Astrocyte (in vitro differentiated cells and primary cell): ENCODE measurements at places on chromosomes 7 and 10. TPM values are rescaled to one million over a fixed set of nuclear protein-coding genes. Genes with fewer than 3 reads are reported as not detected.

DNA sequence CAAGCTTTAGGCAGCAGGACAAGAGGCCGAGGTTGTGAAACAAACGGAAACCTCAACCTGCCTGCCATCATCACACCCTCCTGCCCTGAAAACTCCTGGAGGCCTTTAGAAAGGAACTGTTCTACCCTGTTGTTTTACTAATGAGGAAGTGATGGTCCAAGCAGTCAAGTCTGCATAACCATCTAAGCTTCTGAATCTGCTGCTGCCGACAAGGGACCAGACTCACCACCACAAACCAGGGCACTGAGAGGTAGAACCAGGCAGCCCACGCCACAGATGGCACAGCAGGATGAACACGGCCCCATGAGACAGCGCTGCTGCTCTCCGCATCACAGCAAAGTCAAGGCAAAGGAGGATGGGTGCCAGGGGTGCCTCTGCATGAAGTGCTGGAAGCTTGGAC is 209.4 kb downstream of the CELF2 start:
- no peak for DNase-seq
- H3K4me1 ChIP-seq, result no peaks in the 10 kb centered on the region
- H3K4me3 ChIP-seq, result no peak overlapping the region

Gene GSTO1
- total RNA-seq, result 127 and 131 TPM in 2 replicates

- no peak overlapping the region for H3K4me3 ChIP-seq
- peak; percentile 43 for DNase-seq
- H3K36me3 ChIP-seq, result no peaks in the 10 kb centered on the region
- no peaks in the 10 kb centered on the region for H3K4me1 ChIP-seq
- no peak overlapping the region for H3K27ac ChIP-seq
Observed at GRCh38 chr10:49594594-49594993, 15.5 kb upstream of the SLC18A3 start.

DNA sequence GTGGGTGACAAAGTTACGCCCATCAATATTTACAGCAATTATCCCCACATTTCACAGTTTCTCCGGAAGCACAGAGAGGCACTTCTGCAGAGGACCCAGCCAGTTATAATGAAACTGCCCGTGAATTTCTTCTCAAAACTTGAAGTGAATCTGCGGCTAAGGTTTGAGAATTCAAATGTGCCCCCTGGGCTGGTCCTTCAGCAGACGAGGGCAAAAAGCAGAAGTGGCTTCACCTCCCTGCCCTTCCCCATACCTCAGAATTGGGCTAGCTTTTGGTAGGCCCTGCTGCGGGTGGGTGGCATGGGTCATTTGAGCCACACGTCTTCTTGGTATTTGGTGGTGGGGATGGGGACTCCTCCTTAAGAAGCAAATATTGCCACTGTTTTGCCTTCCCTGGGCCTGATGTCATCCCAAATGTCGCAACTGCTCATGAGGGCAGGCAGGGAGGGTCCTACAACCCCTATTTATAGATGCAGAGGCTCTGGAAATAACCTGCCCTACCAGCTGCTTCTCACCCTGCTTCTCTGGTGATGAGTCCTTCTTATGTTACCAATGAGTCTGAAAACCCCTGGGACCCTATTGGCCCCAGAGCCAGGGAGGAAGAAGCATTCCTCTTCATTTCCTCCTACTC is 16.6 kb upstream of the WDFY4 start:
- no peaks in the 10 kb centered on the region for H3K4me1 ChIP-seq
- no peak for DNase-seq
- H3K4me3 ChIP-seq, result no peak overlapping the region
- H3K36me3 ChIP-seq, result no peaks in the 10 kb centered on the region
- peaks cover 10% of the 10 kb centered on the region for H3K27me3 ChIP-seq
- H3K27ac ChIP-seq, result no peak overlapping the region

Gene UNCX
- total RNA-seq, result not detected in 2 replicates

DNA sequence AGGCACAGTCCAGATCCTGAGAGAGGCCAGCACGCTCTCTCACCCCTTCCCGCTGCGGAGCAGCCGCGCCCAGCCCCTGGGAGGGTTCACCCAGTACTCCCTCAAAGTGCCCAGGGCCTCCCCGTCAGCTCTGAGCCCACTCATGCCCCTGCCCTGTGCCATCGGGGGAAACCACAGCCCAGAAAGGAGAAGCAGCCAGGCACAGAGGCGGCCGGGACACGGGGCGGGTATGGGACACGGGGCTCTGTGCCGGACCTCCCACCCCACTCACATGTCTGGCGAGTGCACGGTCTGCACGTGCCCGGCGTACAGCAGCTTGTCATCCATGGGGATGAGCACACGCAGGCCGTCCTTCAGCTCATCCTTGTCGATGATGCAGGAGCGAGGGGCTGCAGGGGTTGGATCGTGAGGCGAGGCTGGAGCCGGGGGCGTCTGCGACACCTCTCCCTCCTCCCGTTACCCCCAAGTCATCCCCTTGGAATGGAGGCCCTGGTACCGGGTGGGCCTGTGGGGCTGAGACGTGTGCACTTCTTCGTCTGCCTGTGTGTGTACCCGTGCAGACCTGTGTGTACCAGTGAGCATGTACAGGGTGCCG is 38.2 kb downstream of the SLC29A4 start:
- no peak overlapping the region for H3K27ac ChIP-seq
- no peaks in the 10 kb centered on the region for H3K27me3 ChIP-seq
- peaks cover 9% of the 10 kb centered on the region for H3K36me3 ChIP-seq
- no peak for DNase-seq
- no peak overlapping the region for H3K4me3 ChIP-seq
- no peaks in the 10 kb centered on the region for H3K4me1 ChIP-seq

Gene GBX1
- not detected in 2 replicates for total RNA-seq

Gene TBL2
- 54.8 and 58.6 TPM in 2 replicates for total RNA-seq

DNA sequence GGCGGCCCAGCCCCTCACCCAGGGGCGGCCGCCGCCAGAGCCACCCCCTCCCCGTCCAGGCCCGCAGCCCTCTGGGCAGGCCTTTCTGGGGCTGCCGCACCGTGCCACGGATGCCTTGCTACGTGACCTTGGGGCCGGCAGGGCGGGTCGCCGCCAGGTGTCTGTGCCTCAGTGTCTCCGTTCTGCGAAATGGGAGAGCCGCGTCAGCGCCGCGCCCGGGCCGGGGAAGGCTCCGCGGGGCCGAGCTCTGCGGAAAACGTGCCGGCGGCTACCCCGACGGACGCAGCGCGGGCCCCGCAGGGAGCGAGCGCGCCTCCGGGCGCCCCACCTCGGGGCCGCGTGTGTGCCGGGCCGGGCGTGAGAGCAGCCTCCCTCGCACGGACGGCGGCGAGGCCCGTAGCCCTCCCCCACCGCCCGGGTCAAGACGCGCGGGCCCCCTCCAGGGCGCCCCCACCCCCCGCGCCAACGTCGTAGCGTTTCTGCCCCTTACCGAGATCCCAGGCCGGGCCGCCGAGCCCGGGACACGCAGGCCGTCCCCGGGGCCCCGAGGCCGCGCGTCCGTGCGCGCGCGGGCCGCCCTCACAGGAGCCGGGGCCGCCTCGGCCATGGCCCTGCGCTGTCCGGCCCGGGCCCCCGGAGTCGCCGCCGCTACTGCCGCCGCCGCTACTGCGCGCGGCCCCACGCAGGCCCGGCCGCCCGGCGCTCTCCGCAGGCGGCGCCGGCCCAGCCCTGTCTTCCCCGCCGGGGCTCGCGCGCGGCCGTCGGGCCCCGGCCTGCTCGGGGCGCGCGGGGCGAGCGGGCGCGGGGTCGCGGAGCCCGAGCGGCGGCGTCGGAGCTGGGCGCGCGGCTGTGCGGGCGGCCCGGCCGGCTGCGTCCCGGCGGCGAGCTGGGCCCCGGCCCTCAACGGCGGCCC is 1.1 kb downstream of the ZNF777 start:
- H3K4me1 ChIP-seq, result peaks cover 10% of the 10 kb centered on the region
- no peak for DNase-seq
- no peaks in the 10 kb centered on the region for H3K27me3 ChIP-seq

GRCh38 chr7:43130347-43130746 is 17.9 kb downstream of the HECW1 start:
- no peaks in the 10 kb centered on the region for H3K36me3 ChIP-seq
- no peak overlapping the region for H3K27ac ChIP-seq
- DNase-seq, result no peak
- no peaks in the 10 kb centered on the region for H3K27me3 ChIP-seq

Gene SAP25
- 1.4 and 1.9 TPM in 2 replicates for total RNA-seq

GRCh38 chr10:23342213-23342884 is 2.2 kb downstream of the C10orf67 start:
- H3K4me3 ChIP-seq, result no peak overlapping the region
- peaks cover 18% of the 10 kb centered on the region for H3K4me1 ChIP-seq
- no peaks in the 10 kb centered on the region for H3K36me3 ChIP-seq
- no peak overlapping the region for H3K27ac ChIP-seq
- DNase-seq, result no peak
